GM13977 (cell line): ENCODE measurements at places on chromosomes 16 and 17.

GRCh38 chr16:3355589-3355988 is at the start of gene OR2C1:
TSS of gene OR2C1 (plus strand) at chr16:3355889. CDS start at chr16:3355941, 52 bp downstream.
- no peak for DNase-seq

DNA sequence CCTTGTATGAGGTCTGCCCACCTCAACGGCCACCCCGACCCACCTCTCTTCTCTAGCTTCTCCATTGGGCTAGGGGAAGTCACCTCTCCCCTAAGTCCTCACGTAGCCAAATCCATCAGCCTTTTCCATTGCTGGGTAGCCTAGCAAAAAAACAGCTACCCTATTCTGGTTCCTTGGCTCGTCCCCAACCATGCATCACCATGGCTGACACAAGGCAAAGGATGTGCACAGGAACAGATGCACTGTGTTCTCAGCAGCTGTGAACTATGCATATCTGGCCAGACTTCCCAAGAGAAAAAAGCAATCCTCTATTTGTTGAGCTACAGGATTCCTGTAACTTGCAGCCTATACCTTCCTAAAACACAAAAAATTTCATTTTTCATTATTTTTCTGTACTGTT is 22.0 kb upstream of the FLCN start:
- no peak for DNase-seq

GRCh38 chr17:80876950-80877728 is 114.5 kb upstream of the CHMP6 start:
- peak; percentile 92 for DNase-seq

DNA sequence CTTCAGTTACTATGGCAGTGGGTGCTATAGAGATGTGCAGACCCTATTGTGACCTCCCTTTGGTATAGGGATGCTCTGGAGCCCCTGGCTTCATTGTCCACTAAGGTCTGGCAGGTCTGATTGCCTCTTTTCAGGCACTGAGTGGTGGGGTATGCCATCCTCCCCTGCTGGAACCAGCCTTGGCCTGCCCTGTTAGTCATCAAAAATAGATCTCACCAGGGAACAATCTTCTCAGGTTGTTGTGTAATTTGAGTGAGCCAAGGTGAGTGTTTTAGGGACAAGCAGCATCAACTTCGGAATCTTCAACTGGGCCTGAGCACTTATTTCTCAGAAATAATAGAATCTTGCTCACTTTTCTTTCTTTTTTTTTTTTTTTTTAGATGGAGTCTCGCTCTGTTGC is 19.6 kb downstream of the HMOX2 start:
- DNase-seq = no peak

DNA sequence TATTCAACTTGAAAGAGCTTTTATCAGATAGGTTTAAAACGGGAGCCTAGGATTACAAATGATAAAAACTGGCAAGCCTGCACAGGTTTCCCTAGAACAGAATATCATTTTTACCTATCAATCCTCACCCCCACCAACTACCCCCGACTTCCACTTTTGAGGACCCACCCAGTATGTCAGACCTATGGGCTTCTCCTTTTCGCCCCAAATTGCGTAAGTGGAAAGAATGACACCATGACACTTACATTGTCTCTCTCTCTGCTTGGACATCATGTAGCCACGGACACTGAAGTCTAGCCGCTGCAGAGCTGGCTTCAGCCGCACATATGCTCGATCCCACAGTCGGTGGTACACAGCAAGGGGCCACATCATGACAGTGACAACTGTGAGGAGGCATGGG is 7.4 kb upstream of the PSMC3IP start:
- DNase-seq = no peak

- DNase-seq = peak; percentile 50
Measured at GRCh38 chr17:7282752-7283321, 1.3 kb downstream of the SLC2A4 start.

- no peak for DNase-seq
Measured at GRCh38 chr16:70480127-70481105, 26.0 kb downstream of the FCSK start.

DNA sequence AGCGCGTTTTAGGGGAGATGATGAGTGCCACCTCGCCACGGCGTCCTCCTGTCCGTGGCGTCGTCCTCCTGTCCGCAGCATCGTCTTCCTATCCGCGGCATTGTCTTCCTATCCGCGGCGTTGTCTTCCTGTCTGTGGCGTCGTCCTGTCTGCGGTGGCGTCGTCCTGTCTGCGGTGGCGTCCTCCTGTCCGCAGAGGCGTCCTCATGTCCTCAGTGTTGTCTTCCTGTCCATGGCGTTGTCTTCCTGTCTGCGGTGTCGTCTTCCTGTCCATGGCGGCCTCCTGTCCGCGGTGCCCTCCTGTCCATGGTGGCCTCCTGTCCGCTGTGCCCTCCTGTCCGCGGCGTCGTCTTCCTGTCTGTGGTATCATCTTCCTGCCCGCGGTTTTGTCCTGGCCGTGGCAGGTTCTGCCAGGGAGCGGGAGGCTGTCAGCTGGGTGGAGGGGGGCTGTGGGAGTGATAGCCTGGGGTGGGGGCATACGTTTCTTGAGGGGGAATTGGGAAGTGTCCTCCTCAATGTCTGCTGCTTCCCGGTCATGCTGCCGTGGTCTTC is 30.9 kb downstream of the TBCD start:
- DNase-seq = no peak

DNA sequence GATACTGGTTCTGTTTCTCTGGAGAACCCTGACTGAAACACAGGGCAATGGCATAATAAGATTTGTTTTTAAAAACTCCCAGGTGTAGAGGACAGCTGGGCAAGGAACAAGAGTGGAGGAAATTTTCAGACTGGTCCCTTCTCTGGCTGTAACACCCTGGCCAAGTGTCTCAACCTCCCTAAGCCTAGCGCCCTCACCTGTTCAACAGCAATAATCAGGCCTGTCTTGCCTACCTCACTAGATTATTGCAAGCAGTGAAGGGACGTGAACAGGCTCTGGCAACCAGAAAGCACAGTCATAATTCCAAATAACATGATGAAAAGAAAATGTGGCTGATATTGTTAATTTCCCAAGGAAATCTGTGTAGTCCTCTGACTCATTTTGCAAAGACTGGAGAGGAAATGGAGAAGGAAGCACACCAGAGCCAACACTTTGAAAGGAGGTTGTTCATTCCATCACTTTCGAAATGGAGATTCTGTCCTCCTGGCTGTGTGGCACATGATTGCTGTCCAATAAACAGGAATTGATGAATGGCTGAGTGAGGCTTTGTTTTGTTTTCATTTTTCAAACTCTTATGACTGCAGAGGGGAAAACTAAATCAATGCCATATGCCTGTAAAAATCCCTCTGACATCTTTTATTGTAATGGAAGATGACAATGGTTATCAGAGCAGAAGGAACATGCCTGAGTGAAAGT is 87.5 kb upstream of the HLF start:
- DNase-seq = no peak

GRCh38 chr17:36934692-36935630 is 2.3 kb upstream of the LHX1 start:
- DNase-seq = no peak

GRCh38 chr17:63082273-63082861 is 116.3 kb downstream of the TANC2 start:
- DNase-seq = peak; percentile 9

DNA sequence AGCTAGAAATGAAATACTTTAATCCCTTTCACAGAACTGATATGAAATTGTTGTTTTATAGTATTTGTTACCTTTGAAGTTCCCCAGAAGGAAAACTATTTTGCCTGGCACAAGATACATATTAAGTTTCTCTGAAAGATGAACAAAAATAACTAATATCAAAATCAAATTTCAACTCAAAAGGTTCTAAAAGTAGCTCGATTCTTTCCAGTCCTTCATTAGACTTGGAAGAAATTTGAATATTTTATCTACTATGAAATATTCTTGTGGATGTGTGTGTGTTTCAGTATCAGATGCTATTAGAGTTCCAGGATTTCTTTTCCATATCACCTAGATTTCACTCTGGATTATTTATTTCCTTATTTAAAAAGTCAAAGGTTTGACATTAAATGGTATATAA is 3.6 kb upstream of the AATF start:
- DNase-seq = no peak

DNA sequence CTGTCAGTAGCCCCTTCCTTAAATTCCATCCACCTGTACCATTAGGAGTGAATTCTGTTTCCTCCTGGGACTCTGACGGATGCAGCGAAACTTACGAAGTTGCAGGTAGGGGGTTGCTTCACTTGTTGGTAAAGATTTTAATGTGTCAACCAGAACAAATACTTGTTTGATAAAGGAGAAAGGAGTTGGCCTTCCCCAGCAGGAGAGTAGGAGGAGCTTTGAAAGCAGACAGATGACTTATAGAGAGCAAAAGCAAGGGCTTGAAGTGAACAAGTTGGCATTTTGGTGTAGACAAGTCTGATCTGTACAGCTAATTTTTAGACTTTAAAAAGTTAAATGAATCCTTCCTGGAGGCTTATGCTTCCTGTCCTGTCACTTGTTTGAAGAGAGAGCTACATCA is 38.1 kb upstream of the PMFBP1 start:
- DNase-seq = no peak

DNA sequence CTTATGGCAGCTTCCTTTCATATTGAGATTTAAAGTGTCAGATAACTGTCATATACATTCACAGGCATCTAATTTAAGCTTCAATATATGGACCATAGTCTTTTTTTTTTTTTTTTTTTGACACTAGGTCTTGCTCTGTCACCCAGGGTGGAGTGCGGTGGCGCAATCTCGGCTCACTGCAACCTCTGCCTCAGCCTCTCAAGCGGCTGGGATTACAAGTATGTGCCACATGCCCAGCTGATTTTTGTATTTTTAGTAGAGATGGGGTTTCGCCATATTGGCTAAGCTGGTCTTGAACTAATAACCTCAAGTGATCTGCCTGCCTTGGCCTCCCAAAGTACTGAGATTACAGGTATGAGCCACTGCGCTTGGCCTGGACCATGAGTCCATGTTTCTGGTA is 13.6 kb downstream of the CEP95 start:
- DNase-seq = no peak

DNA sequence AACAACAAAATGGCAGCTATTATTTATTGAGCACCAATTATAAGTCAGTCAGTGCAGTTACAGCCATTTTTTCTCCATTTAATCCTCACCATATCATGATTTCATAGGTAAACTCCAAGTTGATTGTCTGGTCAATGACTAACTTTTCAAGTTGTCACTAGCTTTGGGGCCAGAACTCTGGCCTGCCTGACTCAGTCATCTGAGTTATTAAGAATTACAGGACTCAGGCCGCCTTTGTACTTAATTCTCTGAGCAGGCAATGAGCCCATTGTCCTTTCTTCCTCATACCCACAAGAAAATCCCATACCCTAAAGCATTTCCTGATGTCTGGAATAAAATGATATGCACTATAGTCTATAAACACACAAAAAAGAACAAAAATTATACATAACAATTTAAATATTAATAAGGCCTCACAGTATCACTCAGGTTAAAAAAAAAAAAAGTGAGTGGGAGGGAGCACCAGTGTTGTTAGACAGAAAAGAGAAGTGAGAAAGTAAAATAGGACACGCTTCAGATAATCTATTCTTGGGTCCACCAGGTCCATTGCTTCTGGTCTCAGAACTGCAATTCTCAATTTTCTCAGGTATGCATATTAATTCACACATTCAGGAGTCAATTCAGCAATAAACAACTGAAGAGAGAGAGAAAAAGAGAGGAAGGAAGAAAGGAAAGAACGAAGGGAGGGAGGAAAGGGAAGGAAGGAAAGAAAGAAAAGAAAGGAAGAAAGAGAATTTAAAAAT is 70.2 kb downstream of the SPAG9 start:
- peak; percentile 50 for DNase-seq

GRCh38 chr17:50565402-50566350 is 5.2 kb downstream of the CACNA1G start:
- no peak for DNase-seq

DNA sequence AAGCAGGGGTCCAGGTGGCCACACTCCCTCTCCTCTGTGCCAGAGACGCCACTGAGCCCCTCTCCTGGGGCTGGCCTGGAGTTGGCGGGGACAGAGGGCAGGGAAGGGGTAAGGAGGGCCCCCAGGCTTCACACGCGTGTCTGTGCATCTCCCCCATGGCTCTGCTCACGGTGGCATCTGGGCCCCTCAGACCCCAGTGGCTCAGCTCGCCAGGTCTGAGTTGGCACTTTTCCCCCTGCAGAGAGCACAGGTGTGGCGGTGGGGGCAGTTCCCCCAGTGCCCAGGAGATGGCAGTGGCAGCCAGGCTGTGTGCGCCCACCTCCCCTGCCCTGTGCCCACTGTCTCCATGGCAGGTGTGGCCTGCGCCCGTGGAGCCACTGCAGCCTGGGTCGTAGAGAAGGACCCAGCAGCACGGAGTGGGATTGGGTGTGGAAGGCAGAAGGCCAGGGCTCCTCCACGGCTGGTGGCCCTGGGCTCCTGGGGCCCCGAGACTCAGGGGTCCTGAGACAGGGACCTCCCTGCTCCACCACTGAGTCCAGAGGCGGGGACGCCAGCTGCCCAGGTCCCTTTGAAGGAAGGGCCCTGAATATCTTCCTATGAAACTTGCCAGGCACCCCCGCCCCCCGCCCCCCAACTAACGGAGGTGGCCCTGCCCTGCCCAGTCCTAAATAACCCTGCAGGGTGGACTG is 4.3 kb upstream of the APRT start:
- peak; percentile 71 for DNase-seq

- DNase-seq = no peak
Measured at GRCh38 chr16:88782454-88783390, 2.3 kb downstream of the PIEZO1 start.

DNA sequence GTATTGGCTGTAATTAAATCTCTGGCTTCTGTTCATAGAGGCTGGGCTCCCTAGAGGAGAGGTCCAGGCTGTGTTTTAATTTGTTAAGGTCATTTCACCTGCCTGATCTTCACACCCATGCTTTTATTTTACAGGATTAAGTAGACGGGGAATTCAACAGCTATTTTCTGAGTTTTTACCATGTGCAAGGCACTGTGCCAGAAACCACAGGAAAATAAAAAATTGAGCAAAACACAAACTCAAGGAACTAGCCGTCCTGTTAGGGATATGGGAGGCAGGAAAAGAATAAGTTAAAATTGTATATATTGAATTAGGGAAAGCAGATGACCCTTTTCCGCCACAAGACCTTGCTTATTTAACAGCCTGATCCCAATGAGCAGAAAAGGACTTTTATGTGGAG is 29.1 kb downstream of the HS3ST3A1 start:
- DNase-seq = no peak

- DNase-seq = no peak
Measured at GRCh38 chr17:54795046-54795445, 105.6 kb upstream of the TOM1L1 start.
